IMR-90 (cell line): ENCODE measurements at places on chromosomes 1 and 21. TPM values are rescaled to one million over a fixed set of nuclear protein-coding genes. Genes with fewer than 3 reads are reported as not detected.
A peak's percentile ranks its signal among the peaks of the same experiment; 100 is the strongest.

DNA sequence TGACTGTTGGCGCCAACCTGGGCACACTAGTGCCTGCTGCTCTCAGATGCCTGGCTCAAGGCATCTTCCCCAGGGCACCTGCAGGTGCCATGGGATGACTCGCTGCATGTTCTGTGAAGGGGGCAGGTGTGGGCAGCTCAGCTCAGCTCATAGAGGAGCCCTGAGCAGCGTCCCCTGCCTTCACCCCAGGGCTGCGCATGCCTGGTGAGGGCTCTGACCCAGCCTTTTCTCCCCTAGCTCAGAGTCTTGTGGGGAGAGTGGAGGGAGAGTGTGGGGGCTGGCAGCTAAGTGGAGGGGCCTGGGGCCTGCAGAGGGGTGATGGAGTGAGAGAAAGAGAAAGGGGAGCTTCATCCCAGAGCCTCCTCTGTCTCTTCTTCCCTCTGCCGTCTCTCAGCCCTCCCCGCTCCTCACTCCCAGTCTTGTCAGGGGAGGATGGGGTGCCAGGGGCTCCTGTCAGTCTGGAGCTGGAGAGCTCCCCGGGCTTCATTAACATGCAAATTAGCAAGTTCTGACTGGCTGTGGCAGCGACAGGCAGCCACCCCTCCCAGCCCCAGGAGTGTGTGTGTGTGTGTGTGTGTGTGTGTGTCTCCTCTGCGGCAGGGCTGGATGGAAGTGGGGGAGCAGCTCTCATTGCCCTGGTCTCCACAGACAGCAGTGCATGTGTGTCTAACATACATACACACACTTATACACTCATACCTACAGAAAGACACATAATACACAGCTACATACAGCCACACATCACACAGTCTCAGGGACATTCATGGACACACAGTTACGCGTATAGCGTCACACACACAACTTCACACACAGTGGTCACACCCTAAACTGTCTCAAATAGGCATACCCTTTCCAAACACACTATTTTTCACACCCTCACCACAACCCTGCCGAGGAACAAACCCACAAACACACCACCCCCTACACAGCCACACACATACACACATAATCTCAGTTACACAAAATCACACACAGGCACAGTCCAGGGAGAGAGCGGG, 34.0 kb downstream of the FOXO6 start:
- no peak for DNase-seq

- DNase-seq: no peak
Observed at GRCh38 chr1:55272994-55273393, 57.8 kb upstream of the USP24 start.

- DNase-seq: no peak
Observed at GRCh38 chr1:169261884-169262283, 105.7 kb downstream of the NME7 start.

DNA sequence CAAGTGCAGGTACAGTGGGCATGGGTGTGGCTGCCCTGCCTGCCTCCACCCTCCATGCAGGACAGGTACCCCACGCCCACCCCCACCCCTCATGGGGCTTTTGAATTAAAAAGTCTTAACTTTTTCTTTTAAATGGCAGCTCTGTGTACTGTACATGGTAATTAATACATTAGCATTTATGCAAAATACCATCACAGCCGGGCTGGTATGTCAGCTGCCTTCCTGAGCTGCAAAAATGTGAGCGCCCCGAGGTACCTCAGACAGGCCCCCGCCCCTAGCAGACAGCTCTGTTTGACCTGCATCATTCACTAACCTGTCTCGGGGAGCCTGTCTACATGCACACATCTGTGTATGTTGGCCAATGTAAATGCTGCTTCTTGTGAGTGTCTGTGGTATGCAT, 42.2 kb upstream of the POU3F1 start:
- DNase-seq: no peak

GRCh38 chr21:16071092-16071491, 341.3 kb downstream of the USP25 start:
- DNase-seq: no peak

DNA sequence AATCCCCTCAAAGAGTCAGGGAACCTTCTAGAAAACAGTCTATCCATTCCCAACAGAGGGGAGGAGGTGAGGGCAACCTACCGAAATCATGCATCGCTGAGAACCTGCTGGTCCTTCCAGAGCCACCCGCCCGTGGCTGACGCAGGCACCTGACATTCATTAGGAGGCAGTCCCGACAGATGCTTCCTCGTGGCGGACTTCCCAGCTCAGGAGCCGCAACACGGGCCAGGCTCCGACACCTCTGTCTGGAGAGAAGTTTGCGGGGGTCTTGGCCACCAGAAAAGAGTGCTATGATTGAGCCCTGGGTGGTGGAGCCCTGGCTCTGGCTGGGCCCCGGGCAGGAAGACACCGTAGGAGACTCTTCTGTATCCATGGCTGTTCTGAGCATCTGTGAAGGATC, 86.4 kb upstream of the ARHGEF16 start:
- DNase-seq: no peak

GRCh38 chr1:99559166-99559565, 86.7 kb upstream of the PALMD start:
- no peak for DNase-seq

GRCh38 chr1:179001451-179001850, 24.2 kb upstream of the FAM20B start:
- no peak for DNase-seq

DNA sequence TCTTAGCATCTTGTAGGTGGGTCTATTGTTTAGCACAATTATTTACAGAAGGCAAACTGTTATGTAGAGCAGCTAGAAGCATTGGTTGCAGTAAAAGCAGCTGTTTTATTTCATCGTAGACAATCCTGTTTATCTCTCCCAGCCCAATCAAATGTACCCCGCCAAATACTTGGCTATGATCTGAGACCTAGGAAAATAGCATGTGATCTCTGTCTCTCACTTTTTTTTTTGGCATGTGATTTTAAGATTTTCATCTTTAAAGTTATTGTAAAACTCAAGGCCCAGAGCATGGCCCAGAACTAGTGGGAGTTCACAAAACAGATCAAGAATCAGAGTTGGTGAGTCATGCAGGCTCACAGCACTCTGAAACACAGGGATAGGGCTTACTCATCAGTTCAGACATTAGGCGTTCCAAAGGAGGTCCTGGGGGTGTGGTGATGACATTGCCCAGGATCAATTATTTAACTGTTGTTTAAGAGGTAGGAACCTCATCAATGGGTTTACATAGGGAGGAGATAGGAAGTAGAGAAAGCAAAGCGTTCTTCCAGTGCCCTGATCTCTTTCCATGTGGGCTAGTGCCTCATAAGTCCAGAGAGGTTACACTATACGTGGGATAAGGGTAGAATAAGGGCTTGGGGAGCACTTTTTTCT, 40.2 kb downstream of the TBX19 start:
- DNase-seq: peak; percentile 91

- DNase-seq: no peak
Observed at GRCh38 chr1:27624467-27625178, 10.4 kb downstream of the FGR start.

GRCh38 chr1:235069176-235069575, 59.5 kb downstream of the TOMM20 start:
- DNase-seq: no peak

GRCh38 chr1:224065455-224065854, 48.5 kb upstream of the FBXO28 start:
- peak; percentile 79 for DNase-seq

- DNase-seq: no peak
Observed at GRCh38 chr21:38488640-38489270, 9.5 kb downstream of the ERG start.

DNA sequence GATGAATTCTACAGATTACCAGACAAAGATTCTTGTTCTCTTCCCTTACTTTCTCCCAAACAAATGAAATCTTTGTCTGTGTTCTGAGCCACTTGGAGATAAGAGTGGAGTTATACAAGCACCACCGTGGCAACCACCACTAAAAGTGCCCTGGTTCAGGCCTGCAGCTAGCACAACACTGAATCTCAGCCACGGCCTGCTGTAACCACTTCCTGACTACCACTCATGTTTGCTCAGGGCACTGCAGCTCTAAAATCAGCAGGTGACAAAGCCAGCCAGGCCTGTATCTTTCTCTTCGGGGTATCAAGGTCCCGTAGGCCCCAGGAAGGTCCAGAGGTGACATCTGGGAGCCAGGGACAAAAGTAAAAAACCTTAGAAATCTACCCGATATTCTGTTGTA, 3.2 kb upstream of the OR2T6 start:
- no peak for DNase-seq

- no peak for DNase-seq
Observed at GRCh38 chr1:73783352-73783751, 414.6 kb downstream of the LRRIQ3 start.

DNA sequence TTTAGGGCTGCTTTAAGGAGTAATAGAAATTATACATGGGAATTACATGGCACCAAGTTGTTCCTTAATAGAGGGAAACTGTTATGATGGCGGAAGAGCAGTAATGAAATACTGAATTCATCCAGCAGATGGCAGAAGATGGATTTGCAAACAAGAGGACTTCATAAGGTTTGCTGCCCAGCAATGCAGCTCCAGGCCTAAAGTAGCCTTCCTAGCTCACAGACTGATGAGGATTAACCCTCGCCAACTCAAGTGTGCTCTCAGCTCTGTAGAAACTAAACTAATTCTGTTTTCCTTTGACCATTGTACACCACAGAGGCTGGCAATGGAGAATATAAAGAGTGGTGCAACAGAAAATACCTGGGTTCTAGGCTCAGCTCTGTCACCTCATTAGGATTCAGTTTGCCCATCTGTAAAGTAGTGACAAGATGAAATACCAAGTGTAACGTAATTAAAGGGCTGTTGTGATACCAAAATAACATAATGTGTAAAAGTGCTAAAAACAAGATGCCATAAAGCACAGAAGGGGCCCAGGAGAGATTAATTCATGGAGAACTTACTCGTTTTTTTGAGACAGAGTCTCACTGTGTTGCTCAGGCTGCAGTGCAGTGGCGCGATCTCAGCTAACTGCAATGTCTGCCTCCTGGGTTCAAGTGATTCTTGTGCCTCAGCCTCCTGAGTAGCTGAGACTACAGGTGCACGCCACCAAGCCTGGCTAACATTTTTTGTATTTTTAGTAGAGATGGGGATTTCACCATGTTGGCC, 102.4 kb upstream of the SERBP1 start:
- DNase-seq: peak; percentile 91

DNA sequence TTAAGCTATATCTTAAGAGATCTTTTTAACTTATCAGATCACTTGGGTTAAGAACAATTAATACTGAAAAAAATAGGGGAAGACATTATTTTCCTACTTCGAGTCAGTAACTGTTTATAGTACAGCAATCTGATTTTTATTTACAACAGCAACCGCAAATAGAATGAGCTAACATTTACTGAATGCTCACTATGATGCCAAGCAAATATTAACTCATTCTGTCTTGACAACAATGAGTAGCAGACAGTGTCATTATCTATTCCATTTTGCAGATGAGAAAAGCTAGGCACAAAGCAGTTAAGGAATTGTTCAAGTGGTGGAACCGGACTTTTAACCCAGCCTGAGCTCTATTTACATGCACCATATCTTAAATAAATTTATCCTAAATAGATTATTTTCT, 273.7 kb downstream of the NTNG1 start:
- no peak for DNase-seq

- peak; percentile 58 for DNase-seq
Observed at GRCh38 chr1:159882527-159882862, 17.5 kb downstream of the CFAP45 start.

DNA sequence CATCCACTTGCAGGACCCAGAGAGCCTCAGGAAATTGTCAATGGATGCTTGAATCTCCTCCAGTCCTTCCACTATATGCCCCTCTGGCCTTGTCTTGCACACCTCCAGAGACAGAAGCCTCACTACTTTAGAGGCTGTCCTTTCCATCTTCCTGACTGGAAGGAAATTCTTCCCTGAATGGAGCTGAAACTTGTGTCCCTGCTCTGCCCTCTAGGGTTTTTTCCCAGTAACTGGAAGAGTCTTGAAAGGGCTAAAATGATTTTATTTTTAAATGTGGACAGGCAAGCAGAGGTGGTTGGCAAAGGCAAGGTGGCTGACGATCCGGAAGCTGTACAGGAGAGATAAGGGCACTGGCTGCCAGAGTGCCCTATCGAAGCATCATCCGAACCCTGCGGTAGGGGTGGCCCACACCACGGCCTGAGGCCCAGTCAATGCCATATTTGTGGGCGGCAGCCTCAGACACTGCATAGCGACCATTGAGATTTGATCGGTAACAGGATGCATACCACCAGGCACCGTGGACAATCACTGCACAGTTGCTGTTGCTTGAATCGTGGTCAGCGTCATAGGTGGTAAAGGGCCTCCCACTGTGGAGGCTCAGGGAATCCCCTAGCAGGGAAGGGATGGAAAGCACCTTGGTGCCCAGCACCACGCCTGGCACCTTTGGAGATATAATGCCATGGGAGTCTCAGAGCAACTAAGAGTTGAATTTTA, 2.3 kb upstream of the MAP3K6 start:
- peak; percentile 40 for DNase-seq

DNA sequence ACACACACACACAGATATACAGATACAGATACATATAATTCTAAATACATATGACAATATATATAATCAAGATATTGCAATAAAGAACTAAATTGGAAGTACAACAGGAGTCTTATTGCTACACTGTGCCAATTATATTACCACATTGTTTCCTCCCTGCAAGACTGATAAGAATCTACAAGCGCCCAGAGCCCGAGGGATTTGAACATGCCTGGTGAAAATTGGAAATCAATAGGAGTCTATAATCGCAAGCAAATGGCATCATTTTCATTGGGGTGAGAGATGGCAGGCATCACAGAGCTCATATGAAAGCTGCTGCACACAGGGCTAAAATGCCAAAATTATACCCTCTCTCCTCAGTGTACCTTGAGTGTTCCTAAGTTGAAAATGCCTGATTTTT, 152.9 kb upstream of the PTBP2 start:
- DNase-seq: no peak

DNA sequence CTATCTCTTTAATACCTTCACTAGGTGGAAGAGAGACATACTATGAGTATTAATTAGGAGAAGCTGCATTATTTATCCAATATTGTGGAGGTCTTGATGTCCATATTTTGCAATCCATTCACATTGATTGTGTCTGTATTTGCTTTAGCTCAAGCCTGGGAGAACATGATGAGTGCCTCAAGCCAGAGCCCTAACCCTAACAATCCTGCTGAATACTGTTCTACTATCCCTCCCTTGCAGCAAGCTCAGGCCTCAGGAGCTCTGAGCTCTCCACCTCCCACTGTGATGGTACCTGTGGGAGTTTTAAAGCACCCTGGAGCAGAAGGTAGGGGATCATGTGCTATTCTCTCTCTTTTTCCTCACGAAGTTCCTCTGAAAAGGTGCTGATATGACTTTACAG, 99.5 kb downstream of the CC2D1B start:
- no peak for DNase-seq

NPHS2 gene
- total RNA-seq: not detected in 2 replicates

SLC6A9 gene
- total RNA-seq: 1.9 and 2.0 TPM in 2 replicates

APOBEC4 gene
- total RNA-seq: not detected in 2 replicates

THEM4 gene
- 7.3 and 8.3 TPM in 2 replicates for total RNA-seq

SERINC2 gene
- total RNA-seq: 2.0 and 3.1 TPM in 2 replicates

ANKRD65 gene
- under 0.01 TPM in 1 of 2 replicates, not detected in the other for total RNA-seq

RAB25 gene
- total RNA-seq: not detected in 2 replicates

TTC39A gene
- 0.28 and 0.72 TPM in 2 replicates for total RNA-seq

ADAMTSL4 gene
- total RNA-seq: 0.54 and 0.56 TPM in 2 replicates

BTG2 gene
- total RNA-seq: 8.4 and 10.3 TPM in 2 replicates

TFF2 gene
- not detected in 2 replicates for total RNA-seq

GNG5 gene
- total RNA-seq: 30.8 and 36.4 TPM in 2 replicates

LCE2A gene
- total RNA-seq: not detected in 2 replicates

AMY2A gene
- not detected in 2 replicates for total RNA-seq

UTS2 gene
- not detected in 2 replicates for total RNA-seq

MARCKSL1 gene
- 34.7 and 37.5 TPM in 2 replicates for total RNA-seq

MFAP2 gene
- total RNA-seq: 2.5 and 3.9 TPM in 2 replicates

SAMSN1 gene
- not detected in 2 replicates for total RNA-seq

PWP2 gene
- total RNA-seq: 7.0 and 7.8 TPM in 2 replicates
